ENCODE measurements at places on chromosomes 11 and 22. TPM values are rescaled to one million over a fixed set of nuclear protein-coding genes. Genes with fewer than 3 reads are reported as not detected.
A peak's percentile ranks its signal among the peaks of the same experiment; 100 is the strongest.

- H3K4me1 ChIP-seq = no peaks in the 10 kb centered on the region
- H3K36me3 ChIP-seq = no peaks in the 10 kb centered on the region
- DNase-seq = peak; percentile 55
- no peak overlapping the region for H3K27ac ChIP-seq
Observed at GRCh38 chr11:113474362-113475159, 637 bp downstream of the DRD2 start.

The SYCE3 gene
- total RNA-seq = not detected

DNA sequence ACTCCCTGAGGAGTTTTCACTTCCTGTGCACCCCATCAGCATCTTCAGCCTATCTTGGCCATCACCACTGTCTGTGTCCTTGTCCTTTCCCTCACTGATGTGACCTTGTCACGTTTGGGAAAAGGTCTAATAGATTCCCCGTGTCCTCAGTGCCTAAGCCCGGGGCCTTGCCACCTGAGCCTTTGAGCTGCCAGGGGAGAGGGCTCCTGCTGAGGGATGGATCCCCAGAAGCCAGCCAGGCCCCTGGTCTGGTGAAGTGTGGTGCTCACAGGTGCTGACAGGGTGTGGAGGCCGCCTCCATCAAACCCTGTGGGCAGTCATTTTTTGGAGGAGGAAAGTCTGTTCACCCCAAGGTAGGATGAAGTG is 47.2 kb downstream of the GAB4 start:
- no peaks in the 10 kb centered on the region for H3K36me3 ChIP-seq
- peaks cover 37% of the 10 kb centered on the region for H3K27me3 ChIP-seq
- no peaks in the 10 kb centered on the region for H3K4me1 ChIP-seq
- no peak overlapping the region for H3K4me3 ChIP-seq

DNA sequence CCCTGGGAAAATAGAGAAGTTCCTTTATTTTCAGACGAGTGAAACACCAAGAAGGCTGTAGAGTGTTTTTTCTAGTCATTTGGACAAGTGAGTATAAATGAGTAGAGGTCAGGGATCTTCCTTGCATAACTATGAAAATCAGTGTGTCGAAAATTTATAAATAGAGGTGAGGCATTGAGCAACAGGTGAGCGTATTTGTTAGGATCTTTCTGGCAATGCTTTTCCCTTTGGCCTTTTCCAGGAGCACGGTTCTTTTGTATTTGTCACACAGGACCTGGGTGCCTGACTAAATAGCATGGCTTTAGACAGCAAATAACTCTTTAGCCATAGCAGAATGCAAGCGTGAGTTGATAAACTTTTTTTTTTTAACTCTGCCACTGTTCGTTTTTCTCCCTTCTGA is 19.6 kb upstream of the ARHGAP42 start:
- H3K36me3 ChIP-seq = no peaks in the 10 kb centered on the region
- H3K4me3 ChIP-seq = no peak overlapping the region
- DNase-seq = no peak
- no peak overlapping the region for H3K27ac ChIP-seq
- H3K27me3 ChIP-seq = no peaks in the 10 kb centered on the region

Data from PC-9 (cell line).